ENCODE measurements at places on chromosomes 12 and 14.

DNA sequence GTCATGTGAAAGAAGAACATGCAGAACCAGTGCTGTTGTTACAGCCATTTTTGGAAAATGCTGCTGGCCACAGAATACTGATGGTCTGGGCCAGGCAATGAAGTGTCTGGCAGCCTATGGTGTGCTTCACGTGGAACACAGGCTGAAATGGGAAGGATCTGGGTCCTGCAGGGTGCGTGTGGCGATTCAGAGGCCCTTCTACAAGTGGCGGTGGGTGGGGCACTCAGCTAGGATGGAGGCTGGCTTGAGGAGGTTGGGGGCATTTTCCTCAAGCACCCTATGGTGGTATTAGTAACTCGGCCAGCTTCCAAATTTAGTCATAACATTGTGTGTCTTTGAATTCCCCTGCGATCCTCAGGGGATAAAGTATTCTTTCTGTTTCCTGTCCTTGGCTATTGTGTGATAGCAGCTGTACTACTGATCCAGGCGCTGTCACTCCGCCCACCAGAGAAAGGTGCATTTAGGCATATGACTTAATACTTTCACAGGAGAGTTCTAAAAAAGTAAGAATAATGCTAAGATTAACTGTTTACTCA, 9.2 kb upstream of the RAD52 start:
- DNase-seq = no peak

- no peak for DNase-seq
Observed at GRCh38 chr12:116188581-116188980, 88.9 kb downstream of the MED13L start.

- DNase-seq = no peak
Observed at GRCh38 chr12:53224897-53225634, 6.9 kb downstream of the RARG start.

DNA sequence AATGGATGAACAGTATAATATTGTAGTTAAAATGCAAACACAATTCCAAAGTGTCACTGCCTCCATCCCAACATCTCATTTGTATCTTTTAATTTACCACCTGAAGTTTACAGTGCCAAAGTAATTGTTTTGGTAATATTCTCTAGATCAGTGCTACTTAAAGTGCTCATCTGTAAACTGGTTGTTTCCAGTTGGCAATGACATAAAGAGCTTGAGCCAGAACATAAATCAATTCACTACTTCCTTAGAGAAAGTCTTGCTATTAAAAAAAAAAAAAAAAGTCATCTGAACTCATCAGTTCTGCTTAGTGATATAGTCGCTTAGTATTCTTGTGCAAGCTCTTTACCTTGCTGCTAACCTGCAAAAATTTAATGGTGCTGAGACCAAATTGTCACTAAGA, 16.4 kb downstream of the PLCZ1 start:
- no peak for DNase-seq

DNA sequence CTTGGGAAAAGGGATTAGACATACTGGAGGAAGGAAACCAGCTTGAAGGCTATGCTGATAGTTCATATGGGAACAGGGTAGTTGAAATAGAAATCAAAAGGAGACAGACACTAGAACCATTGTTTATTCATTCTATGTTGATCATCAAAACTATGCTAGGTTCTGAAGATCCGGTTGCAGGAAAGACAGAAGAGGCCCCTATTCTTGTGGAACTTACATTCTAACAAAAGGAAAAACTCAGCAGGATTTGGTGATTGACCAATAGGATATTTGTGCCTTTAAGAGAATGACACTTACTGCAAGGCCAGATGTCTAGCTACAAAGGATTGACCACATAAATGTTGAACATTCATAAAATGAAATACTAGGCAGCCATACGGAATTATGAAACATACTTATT, 179.2 kb downstream of the AKAP6 start:
- no peak for DNase-seq

DNA sequence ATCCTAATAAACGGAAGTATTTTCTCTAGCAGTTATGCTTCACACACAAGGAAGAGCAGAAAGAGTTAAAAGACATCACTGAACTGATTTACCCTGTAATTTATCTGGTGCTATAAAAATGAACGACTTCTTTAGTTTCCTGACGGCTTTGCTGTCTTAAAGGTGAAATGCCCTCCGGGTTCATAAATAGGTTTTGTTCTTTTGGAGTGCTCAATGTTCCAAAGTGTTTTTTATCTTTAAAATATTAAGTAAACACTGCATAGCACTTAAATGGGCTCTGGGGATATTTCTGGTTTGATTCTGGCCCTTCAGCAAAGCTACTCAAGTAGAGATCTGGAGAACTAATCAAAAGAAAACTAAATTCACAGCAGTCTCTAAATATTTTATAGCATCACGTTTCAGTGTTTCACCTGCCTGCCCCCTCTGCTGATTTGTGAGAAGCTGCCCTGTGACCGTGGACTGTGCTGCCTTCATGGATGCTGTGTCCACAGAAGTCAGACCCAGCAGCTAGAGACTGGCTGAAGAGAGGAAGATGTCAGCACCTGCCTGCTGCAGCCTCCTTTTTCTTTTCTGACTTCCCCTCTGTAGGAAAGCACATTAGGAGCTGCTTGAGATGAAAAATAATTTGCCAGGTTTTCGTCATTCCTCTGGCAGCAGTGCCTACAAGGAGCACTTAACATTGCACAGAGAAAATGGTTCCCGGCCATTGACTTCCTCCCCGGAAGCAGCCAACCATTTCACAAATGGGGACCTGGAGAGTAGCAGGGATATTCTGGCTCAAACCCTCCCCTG, 205.1 kb upstream of the FSCB start:
- no peak for DNase-seq

- no peak for DNase-seq
Observed at GRCh38 chr14:63009495-63009894, 35.8 kb downstream of the KCNH5 start.

- no peak for DNase-seq
Observed at GRCh38 chr12:68809190-68810026, 1.4 kb downstream of the MDM2 start.

GRCh38 chr12:53984901-53985691, at the start of gene HOXC10:
Gene HOXC10 (plus strand): TSS chr12:53985146. CDS start chr12:53985260, 114 bp downstream.
- no peak for DNase-seq

GRCh38 chr14:85482552-85482951, 47.4 kb upstream of the FLRT2 start:
- DNase-seq = no peak

- DNase-seq = no peak
Observed at GRCh38 chr12:55850893-55851292, 8.2 kb upstream of the MMP19 start.

DNA sequence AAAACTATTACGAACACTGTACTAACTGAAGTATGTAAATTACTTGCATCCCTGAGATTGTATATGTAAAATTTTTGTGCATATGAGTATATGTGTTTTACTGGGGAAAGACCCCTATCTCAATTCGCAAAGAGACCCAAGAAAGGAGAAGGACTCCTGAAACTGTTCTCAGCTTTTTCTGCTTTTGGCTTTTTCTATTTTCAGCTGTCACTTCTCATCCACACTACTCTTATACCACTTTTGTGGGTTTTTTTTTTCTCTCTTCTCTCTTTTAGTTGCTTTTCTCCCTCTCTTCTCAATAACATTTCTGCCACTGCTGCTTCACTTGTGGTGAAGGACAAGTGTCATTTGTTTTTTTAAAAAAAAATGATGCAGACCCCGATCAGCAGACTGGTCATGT, 39.8 kb downstream of the NIN start:
- DNase-seq = no peak

- no peak for DNase-seq
Observed at GRCh38 chr12:21456291-21456780, 18.9 kb downstream of the PYROXD1 start.

GRCh38 chr12:20438299-20438779, 70.0 kb downstream of the PDE3A start:
- no peak for DNase-seq

- no peak for DNase-seq
Observed at GRCh38 chr14:24693353-24693737, 59.4 kb upstream of the GZMB start.

- DNase-seq = no peak
Observed at GRCh38 chr14:25197885-25198284, 147.9 kb upstream of the STXBP6 start.

- no peak for DNase-seq
Observed at GRCh38 chr12:108804271-108804953, 53.0 kb downstream of the SSH1 start.

DNA sequence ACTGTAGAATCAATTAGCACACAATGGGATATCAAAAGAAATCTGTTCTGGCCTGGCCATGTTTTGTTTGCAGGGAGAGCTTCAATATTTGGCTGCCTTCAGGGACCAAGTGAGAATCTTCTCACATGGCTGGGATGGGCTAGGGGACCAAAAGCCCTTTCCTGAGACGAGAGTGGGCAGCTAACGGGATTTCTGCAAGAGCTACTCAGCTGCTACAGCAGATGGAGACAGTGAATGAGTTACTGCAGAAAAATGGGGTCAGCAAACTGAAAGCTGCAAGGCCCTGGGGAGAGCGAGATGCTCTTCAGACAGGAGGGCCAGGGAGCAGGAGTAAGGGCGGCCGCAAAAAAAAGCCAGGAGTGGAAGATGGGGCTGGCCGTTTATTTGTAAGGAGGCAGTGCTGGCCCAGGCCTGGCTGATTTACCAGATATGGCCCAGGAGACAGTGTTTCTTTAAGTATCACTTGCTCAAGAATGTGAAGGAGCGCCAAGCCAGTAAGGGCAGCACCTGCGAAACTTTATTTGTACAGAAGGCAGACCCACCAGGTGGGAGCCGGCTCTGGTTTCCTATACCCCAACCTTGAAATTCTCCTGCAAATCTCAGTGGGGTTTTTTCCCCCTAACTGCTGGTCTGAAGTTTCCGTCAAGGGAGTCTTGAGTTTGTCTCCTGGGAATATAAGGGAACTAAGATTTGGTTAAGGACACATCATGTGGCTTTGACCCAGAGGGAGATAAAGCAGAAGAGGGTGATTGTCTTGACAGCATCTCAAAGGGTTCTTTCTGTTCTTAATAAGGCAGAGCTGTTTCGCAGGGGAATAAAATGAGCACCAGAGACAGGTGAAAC, 57.8 kb downstream of the SSH1 start:
- DNase-seq = no peak

DNA sequence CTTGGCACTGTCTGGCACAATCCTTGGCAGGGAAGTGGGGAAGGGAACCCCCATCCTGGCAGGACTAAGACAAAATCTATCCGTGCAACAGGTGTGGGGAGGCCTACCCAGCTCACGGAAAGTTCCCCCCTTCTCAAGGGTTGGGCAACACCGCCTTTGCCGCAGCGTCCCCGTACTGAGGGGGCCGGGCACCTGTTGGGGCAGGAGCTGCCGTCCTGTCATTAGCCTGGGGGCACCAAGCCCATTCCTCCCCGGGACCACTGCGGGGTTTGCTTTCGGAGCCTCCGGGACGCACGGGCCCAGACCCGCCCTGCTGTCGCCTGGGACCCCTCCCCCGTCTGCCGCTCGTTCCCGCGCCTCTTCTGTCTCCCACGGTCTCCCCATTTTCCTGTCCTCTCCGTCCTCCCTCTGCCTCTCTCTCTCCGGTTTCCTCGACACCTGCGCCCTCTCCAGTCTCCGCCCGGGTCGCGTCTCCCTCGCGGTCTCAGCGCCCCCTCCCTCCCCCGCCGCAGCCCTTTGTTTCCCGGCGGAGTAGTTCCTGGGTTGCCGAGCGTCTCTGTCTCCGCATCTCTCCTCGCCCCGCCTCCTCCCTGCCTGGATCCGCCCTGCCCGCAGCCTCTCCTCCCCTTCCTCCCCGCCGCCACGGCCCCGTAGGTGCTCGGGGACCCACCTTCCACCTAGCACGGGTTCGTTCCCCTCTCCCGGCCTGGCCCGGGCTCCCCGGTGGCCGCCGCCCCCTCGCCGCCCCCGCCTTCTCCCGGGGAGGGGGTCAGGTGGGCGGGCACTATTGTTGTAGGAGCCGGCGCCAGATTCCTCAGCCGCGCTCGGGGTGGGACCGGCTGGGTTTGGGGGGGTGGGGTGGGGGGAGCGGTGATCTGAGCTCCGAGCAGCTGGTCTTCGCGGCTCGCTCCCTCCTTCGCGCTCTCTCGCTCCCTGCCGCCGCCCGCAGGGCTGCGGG, at the start of gene CACNB3:
TSS of gene CACNB3 (plus strand) at position 624 of the 958 bp plus-strand sequence. CDS start 434 bp downstream, outside the sequence.
- DNase-seq = no peak

GRCh38 chr14:95545515-95546168, 10.8 kb downstream of the GLRX5 start:
- no peak for DNase-seq

GRCh38 chr12:115835445-115835844, 442.0 kb downstream of the MED13L start:
- no peak for DNase-seq

DNA sequence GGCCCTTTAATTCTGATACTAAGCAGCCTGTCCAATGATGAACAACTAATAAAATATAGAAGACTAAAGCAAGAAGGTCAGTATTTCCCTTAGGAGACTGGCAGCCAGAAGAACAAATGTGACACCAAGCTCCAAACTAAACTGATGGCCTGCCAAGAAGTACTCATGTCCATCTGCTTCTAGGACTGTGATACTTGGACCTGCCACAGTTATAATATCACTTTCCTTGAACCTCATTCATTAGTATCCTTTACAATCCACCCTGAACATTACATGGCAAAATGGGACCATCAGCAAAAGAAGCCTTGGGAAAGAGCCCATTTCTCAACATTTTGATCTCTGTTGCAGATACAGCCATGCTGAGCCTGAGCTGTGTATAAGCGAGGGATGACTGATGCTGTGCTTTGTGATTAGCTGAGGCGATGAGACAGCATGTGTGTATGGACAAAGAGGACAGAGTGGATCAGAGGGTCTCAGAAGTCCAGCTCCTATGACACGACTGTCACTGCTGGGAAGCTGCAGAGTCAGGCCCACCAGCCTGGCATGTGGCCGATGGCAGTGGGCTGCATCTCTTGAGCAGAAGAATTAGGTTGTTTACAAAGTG, 73.9 kb downstream of the TGFB3 start:
- no peak for DNase-seq

DNA sequence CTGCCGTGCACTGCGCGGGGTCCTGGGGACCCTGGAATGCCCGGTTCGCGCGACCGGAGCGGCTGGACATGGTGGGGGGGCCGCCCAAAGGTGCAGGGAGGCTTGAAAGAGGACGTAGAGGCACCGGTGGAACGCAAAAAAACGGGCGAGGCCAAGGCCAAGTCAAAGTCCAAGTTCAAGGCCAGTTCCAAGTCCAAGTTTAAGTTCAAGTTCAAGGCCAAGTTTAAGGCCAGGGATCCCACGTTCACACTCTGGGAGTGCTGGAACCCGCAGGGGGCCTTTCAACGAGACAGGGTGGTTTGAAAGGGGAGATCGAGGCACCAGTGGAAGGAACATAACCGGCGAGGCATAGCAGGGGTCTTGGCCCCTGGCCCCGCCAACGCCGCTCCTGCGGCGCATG, 317.6 kb downstream of the ALG10 start:
- DNase-seq = no peak

DNA sequence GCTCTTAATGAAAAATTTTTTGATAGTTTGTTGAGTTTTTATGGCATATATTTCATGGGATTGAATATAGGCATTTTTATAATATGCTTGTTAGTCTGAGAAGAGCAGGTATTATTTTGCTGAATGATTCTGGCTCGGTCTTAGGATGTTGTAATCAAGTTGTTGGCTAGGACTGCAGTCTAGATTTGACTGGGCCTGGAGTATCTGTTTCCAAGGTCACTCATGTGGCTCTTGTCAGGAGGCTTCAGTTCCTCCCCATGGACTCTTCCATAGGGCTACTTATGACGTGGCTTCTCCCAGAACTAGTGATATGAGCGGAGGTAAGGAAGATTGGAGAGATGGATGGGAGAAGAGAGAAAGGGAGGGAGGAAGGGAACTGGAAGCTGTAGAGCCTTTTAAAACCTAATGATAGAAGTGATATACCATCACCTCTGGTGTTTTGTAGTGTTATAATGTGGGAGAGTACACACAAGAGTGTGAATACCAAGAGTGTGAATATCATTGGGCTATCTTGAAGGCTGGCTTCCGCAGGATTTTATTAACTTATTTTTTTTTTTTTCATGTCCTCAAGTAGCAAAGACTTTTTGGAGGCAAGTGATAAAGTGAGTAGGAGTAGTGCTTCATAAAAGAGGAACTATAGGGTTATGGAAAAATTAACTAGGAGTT, 4.4 kb downstream of the MNAT1 start:
- DNase-seq = no peak
